ENCODE measurements at places on chromosomes 6 and 20.

DNA sequence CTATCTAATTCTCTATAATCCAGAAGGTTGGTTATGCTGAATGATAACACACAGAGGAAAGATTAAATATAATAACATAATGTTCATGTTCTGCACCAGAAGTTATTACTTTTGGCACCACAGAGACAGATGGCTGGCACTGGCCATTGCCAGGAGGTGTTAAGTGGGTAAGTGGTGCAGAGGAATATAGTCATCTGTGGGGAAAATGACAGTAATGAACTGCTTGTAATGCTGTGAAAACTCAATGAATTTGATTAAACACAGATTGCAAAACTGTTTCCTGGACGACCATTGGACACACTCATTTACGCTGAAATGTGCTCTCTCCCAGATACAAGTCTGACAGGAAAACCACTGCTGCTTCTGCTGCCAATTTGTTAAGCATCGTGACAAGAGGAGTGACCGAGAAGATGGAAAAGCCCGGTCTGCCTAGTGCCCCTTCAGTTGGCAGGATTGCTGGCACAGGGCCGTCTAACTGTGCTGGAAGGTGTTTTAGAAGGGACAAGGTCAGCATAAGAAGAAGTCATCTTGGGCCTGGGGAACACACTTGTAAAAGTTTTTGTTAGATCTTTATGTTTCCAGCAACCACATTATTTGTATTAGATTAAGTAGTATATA lies 567.4 kb downstream of the CBLN4 start:
- no peak for DNase-seq

GRCh38 chr20:46894579-46894958 lies at the start of gene EYA2:
Gene EYA2 (plus strand): TSS chr20:46894843. CDS start chr20:46990011, 95,168 bp downstream.
- DNase-seq = no peak

DNA sequence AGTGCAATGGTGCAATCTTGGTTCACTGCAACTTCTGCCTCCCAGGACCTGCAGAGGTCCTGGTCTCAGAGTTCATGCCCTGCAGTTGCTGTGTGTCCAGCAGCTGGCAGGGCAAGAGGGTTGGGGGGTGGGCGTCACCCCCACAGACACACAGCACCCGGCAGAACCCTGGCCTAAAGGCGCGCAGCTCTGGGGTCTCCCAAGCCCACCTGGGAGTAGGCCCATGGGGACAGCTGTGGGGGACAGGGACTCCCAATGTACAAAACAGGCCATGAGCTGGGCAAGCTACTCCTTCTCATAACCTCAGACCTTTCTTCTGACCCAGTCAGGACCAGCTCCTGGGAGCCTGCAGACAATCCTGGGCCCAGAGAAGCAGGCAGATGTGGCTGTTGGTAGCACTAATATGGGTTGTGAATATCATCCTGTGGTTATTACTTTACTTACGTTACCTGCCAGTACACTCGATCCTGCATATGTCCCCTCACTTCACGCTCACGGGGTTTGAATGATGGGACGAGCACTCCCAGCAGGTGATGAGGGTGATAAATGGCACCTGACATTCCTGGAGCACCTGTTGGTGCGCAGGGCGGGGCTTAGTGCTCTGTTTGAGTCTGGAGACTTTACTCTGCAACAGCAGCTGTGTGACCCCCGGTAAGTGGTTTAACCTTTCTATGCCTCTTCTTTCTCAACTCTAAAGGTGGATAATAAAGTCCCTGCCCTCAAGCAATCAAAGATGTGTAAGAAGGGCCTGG lies 39.9 kb upstream of the SULF2 start:
- DNase-seq = no peak

DNA sequence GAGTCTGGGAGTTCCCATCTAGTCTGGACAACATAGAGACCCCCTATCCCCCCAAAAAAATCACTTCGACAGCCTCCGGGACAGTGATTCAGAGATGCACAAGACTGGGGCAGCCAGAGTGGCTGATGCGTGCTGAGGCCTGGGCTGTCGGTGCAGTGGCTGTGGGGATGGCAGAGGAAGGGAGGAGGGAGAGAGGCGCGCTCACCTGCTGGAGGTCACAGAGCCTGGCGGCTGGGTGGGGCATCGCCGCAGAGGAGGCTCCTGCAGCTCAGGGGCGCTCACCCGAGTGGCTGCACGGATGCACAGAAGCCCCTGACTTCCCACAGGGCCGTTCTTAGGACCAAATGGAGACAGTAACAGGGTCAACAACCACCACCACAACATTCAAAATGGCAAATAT lies 182.8 kb downstream of the SMOC2 start:
- no peak for DNase-seq

- peak; percentile 45 for DNase-seq
These were observed 176.5 kb downstream of the SLC16A10 start for GRCh38 chr6:111263837-111264236.

DNA sequence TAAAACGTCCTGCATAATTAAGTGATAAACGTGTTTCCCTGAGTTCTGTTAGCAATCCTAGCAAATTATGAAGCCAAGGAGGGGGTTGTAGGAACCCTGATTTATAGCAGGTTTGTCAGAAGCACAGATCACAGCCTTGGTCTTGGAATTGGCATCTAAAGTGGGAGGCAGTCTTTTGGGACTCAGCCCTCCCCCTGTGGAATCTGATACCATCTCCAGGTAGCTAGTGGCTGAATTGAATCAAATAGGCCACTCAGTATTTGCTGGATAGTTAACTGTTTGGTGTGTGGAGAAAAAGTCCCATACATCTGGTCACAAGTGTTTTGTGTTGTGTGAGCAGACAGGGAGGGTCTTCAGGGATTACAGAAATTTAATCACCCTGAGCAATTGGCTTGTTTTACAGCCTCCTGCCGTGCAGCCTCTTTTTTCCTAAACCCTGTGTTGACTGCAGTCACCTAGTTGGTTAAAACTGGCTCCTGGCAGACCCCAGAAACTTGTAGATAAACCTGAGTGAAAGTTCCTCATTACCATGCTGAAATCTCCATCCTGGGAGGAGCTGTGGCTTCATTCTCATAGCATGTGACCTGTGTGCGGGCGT lies 19.0 kb upstream of the KIFC1 start:
- DNase-seq = no peak

DNA sequence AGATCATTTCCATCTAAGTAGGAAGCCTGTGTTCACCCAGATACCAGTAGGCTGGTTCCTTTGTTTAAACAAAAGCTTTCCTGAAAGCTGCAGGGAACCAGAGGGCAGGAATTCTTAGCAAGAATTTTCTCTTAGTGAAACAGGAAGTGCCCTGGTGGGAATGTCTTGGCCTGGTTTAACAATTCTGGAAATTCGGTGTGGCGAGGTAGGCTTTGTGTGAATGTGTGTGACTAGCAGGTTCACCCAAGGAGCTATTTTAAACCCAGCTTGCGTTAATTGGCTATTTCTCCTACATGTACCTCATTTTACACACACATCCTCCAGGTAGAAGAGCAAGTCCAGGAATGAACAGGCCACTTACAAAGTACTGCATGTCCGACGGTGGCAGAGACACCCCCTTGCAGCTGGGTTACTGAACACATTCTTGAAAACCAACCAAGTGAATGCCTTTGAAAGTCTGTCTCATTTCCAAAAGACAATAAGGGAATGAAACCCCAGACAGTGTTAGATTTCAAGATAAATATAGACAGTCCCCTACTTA lies 64.6 kb downstream of the GFOD1 start:
- DNase-seq = no peak

- DNase-seq = peak; percentile 82
These were observed 45.2 kb downstream of the ANKEF1 start for GRCh38 chr20:10079964-10080363.

- no peak for DNase-seq
These were observed 881.8 kb upstream of the CITED2 start for GRCh38 chr6:140256248-140256647.

DNA sequence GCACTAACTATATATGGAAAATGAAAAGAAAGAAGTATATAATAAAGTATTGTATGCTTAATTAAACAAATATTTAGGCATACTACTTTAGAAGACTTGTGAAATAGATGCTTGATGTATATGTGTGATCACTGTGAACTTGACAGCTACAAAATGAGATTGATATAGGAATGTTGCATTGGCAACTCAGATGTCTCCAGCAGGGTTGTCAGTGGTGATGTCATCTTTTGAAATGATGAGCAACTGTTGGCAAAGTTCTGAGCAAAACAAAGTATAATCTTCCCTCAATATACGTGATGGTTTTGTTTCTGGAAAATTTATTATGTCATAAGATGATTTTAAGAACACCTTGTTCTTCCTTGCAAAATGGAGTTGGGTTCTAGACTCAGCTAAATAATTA lies 133.8 kb downstream of the ARID1B start:
- DNase-seq = no peak

- DNase-seq = no peak
These were observed 43.8 kb upstream of the HIVEP1 start for GRCh38 chr6:11968241-11968806.

- DNase-seq = no peak
These were observed 7.1 kb downstream of the RBM38 start for GRCh38 chr20:57398231-57398821.

- no peak for DNase-seq
These were observed 3.4 kb downstream of the LINC00237 start for GRCh38 chr20:21102603-21103311.

DNA sequence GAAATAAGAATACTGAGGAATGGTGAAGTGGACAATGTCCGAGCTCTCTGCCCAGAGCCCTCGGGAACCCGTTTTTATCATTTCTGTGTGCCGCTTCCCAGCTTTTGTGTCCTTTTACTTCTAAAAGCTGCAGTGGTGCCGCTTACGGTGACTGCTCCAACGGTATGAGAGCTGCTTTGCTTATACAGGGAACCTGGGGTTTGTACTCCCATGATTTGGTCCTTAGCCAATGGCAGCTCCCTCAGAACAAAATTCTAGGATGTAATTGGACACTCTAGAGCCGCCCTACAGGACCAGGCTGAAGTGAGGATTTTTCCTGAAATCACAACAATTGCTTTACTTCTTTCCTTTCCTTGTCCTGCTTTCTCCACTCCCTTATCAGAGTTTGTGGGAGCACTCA lies 24.2 kb upstream of the PCSK2 start:
- no peak for DNase-seq

DNA sequence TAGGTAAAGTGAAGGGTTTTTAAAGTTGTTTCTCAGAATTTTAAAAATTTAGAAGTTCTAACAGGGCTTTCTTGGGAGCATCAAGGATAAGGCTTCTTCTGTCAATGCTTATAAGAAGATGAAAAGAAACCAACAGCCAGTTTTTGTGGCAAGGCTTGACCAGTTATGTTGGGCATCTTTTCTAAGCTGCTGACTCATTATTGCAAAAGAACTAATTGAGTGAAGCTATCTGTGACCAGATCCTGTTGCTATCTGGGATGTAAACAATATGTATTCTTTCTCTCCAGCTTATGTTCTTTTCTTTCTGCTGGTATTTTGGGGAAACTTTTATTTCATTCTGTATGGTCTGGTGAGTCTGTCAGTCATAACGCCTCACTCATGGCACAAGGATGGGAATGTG lies 643.8 kb downstream of the HDGFL1 start:
- peak; percentile 21 for DNase-seq

All from AG04449 (cell line).